ENCODE measurements at places on chromosomes 5 and 9.

DNA sequence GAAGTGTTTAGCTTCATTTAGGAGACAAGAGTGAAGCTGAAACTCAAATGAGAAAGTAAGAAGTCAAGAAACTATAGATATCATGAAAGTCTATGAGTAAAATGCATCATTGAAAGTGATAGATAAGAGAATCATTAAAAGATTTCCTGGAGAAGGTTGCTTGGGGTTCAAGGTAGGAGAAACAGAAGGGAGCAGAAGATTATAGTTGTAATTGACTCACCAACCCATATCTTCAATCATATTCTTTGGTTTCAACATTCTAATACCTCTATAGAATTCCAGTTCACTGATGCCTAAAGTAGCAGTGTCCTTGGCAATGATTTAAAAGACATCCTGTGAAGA lies 365.7 kb upstream of the RIOK2 start:
- DNase-seq, result no peak

DNA sequence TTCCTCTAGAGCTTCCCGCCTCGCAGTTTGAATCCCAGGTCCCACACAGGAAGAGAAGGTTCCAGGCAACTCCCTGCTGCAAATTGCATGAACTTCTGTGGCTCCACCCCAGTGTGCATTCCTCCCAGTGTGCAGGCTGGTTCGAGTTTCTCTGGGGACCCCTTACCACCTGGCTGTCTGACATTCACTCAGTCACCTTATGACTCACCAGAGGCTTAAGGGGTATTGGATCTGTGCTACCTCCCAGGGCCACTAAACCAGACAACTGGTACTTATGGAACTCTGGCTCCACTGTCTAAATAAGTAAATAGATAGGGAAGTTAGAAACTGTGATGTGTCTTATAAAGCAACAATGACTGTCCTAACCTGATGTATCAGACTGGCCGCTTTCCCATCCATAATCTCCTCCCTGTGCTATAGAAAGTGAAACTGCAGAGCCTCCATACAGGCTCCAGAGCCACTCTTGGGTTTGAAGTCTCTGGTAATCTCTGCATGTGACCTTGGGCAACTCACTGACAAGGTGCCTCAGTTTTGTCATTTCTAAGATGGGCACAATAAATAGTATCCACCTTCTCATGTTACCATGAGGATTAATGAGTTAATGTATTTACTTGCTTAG lies 720.6 kb downstream of the SEMA5A start:
- no peak for DNase-seq

DNA sequence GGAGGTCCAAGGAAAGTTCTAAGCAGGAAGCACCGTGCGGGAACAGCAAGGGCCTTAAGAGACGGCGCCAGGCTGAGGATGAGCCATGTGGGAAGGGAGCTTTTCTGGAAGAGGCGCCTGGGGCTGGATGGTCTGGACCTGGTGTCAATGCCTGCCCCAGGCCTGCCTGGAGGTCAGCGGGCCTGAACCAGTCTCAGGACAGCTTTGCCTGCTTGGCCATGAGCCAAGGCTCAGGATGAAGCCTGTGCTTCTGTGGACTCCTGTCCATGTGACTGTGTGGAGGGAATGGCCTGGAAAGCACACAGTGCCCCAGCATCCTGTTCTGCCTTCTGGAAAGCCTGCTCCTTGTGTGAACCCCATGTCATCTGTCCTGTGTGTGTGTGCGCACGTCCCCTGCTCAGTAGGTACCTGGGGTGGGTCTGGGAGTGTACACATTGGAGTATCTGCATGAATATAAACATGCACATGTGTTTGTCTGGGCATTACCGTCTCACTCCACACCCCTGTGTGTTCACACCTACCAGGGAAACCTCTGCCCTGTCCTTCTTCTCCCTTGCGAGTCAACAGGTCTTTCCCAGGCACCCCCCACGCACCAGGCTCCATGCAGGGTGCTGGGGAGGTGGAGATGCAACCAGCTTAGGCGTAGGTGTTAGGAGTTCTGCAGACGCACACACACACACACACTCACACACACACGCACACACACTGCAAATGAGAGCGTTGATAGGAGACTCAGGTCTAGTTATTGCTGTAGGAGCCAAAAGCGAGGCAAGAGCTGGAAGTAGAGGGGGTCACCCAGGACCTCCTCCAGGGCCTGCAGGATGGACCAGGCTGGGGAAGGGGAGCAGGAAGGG lies 24.8 kb downstream of the DAB2IP start:
- DNase-seq, result peak; percentile 93

GRCh38 chr9:128323212-128323730 lies 632 bp downstream of the COQ4 start:
- no peak for DNase-seq

- DNase-seq, result no peak
Measured at GRCh38 chr5:55370291-55370925, 62.6 kb downstream of the MTREX start.

DNA sequence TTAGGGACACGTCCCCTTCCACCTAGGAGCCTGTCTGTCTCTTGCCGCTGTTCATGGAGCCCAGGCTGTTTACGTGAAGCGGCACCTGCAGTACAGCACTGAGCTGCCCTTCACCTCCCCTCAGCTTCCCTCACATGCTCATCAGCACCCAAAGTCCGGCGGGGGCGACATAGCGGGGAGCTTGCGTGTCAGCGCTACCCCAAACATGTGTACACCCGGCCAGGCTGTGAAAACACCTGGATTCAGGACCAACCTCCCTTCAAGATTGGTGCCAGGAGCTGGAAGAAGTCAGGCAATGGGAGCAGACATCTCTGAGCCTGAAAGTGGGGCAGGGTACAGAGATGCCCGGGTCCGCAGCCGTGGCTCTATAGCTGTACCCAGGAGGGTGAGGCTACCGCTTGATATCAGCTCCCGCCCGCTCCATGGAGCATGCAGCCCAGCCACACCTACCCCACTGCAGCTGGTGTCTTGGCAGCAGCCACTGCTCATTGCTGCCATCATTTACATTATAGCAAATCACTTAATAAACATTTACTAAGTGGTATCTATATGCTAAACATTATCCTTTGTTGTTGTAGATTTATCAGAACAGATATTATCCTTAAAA lies 712.1 kb downstream of the CDH9 start:
- no peak for DNase-seq

DNA sequence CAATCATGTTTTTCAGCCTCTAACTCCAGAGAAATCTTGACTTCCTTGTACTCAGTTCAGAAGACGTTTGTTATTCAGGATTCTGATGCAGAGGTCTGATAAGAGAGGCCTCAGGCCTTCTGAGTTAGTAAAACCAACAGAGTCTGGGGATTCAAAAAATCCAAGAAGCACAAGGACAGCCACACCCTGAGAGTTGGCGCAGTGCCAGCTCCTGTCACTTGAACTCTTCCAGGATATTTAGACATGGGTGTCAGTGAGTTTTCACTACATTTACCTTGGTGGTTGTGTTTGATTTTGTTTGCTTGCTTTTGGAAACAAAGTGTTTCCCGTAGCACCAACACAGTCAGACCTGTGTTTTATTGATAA lies 41.6 kb upstream of the PDE8B start:
- DNase-seq, result no peak

GRCh38 chr9:137658781-137659180 lies 40.0 kb downstream of the EHMT1 start:
- DNase-seq, result no peak

GRCh38 chr9:89315482-89315881 lies 2.8 kb upstream of the SECISBP2 start:
- DNase-seq, result no peak

DNA sequence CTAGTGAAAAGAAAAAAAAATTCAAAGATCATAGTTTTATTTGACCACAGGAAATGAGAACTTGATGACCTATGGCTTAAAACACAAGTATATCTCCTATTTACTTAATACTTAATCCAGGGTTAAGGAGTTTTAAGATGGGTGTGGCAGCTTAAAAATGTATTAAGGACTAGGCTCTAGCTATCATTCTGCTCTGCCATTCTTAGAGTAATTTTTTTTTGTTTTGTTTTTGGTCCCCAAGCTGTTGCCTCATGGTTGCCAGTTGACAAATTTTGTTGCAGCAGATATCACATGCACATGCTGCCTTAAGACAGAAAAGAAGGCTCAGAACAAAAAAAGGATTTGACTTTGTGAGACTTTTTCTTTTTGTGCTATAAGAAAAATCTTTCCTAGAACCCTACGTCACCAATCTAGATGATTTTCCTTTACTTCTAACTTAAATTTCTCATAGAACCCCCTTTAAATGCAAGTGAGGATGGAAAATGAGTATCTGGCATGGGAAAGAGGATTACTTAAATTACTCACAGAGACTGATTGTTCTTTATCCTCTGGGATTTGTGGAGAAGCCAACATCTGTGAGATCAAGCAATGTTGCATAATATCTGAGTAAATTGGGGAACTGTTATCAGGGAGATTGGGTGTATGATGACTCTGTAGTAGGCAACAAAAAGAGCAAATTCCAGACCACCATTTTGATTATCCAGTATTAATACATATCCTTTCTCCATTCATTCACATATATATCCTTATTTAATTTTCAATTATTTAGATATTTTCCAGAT lies 364.7 kb upstream of the CD180 start:
- no peak for DNase-seq

DNA sequence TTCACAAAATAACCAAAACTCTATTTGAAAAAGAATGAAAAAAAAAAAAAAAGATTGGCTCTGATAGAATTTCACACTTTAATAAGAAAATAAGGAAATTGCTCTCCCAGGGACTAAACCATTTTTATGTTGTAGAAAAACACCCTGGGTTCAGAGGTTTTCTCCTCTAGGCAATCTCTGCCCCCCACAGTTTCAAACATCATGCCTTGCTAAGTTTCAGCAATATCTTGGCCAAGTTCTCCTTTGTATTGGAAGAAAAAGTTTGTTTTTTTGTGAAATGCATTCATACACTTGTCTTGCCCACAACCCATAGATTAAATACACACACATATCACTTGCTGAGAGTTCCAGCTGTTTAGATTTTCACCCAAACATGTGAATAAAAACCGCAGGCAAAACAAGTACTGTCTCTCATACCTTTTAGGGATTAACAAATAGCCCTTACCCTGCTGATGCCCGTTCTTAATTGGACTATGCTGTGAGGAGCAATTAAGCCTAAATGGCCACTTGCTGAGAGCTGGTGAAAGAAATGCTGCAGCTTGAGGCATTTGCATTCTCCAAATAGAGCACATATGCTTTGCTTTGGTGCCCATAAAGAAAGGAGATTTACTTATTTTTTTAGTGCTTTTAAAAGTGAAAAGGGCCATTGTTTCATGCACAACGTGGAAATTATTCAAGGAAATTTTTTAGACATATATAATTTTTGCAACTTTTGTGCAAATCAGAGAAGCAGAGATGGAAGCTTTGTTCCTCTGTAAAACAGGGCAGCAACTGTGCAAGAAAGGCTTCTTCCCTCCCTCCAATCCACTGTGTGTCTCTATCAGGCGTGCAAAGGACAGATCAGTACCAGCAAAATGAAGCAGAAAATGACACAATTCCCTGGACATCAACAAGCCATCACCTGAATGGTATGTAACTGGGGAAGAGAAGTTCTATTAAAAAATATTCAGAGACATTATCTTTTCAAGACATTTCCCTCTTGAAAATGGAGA lies 262.4 kb upstream of the KIF2A start:
- no peak for DNase-seq

DNA sequence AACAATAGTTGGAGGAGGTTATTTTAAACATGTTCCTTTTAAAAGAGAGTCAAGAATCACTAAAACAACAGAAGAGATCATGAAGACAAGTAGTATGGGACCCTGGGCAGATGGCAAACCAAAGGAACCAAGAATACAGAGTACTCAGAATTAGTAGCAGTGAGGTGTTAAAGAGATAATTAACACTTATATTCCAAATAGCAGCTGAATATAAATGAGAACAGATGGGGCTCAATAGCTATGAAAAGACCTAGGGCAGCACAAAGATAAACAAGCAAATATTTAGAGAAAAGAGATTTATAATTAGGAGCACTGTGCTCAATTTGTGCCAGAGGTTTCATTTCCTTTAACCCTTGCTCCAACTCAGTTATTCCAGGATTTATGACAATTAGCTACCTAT lies 159.1 kb downstream of the FAM114A2 start:
- DNase-seq, result no peak

GRCh38 chr5:73028991-73029595 lies 73.3 kb downstream of the FCHO2 start:
- no peak for DNase-seq

DNA sequence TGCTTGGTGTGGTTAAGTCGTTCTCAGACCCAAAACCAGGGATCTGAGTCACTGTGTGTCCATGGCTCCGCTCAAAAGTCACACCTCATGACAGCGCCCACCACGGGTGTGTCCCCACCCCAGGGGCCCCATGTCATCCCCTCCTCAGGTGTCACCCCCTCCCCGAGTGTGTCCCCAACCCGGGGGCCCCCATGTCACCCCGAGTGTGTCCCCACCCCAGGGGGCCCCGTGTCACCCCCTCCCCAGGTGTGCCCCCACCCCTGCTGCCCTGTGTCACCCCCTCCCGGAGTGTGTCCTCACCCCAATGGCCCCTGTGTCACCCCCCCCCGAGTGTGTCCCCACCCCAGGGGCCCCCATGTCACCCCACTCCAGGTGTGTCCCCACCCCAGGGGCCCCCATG lies 5.1 kb downstream of the LRRC14B start:
- no peak for DNase-seq

GRCh38 chr9:130699047-130699446 lies 5.5 kb downstream of the EXOSC2 start:
- no peak for DNase-seq

GRCh38 chr5:42994555-42995359 lies 45.4 kb downstream of the ANXA2R start:
- peak; percentile 93 for DNase-seq

- DNase-seq, result no peak
Measured at GRCh38 chr9:17291766-17292165, 156.9 kb downstream of the CNTLN start.

DNA sequence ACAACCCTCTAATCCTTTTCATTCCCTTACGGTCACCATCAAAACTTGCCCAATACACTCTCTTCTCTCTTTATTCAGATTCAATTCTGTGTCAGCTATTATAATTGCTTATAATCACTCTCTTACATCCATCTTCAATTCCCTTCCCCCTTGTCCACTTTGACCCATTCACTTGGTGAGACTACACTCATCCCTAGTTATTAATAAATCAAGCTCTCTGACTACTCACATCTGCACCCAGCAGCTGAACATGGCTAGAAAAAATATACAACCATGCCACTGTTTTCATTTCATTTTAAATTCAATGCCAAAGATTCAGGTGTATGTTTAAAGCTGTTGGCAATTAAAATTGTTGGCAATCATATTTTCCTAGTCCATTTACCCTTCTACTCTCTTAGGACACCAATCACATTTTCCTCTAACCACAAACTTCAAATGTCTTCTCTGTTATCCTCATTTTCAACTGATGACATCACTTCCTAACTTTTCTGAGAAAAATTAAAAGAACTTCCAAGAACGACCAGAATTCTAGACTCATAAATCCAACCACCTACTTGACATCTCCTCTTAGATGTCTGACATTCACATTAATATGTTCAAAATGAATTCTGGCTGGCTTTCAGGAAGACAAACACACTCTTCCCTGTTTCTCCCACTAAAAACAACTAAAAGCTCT lies 5.5 kb downstream of the C5orf15 start:
- DNase-seq, result no peak

All from posterior cingulate gyrus (tissue), 11 donors.